ENCODE measurements at places on chromosomes 5 and 9.
A peak's percentile ranks its signal among the peaks of the same experiment; 100 is the strongest.

DNA sequence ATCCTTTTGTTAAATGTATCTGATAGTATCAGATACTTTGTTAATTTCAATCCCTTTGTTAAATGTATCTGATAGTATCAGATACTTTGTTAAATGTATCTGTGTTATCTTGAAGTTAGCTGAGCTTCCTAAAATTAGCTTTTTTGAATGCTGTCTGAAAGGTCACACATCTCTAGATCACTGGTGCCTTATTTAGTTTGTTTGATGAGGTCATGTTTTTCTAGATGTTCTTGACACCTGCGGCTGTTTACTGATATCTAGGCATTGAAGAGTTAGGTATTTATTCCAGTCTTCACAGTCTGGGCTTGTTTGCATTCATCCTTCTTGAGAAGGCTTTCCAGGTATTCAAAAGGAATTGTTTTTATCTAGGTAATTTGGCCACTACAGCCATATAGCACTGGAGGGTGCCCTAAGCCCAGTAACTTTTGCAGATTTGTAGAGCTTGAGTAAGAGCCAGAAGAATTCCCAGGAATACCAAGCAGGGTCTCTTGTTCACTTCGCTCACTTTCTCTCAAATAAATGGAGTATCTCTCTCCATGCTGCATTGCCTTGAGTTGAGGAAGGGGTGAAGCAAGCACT is 435.4 kb upstream of the GRAMD2B start:
- no peak for DNase-seq

DNA sequence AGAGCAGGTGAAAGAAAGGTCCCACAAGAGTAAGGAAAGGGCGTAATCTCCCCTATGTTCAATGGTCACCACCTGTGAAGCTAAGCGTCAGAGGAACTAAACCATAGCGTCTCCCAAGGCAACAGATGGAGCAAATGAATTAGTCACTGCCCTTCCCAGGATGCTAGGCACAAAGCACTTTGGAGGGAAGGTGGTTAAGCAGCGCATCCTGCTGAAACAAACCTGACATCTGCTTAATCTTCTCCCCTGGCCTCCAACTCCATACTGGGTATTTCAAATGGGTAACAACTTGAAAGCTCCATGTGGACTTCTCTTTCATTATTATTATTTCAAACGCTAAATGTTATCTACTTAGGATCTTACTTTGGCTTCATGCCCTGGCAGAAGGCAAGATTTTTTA is 227.3 kb downstream of the MLLT3 start:
- DNase-seq: peak; percentile 89

- no peak for DNase-seq
Observed at GRCh38 chr5:89241186-89241585, 358.2 kb upstream of the MEF2C start.

DNA sequence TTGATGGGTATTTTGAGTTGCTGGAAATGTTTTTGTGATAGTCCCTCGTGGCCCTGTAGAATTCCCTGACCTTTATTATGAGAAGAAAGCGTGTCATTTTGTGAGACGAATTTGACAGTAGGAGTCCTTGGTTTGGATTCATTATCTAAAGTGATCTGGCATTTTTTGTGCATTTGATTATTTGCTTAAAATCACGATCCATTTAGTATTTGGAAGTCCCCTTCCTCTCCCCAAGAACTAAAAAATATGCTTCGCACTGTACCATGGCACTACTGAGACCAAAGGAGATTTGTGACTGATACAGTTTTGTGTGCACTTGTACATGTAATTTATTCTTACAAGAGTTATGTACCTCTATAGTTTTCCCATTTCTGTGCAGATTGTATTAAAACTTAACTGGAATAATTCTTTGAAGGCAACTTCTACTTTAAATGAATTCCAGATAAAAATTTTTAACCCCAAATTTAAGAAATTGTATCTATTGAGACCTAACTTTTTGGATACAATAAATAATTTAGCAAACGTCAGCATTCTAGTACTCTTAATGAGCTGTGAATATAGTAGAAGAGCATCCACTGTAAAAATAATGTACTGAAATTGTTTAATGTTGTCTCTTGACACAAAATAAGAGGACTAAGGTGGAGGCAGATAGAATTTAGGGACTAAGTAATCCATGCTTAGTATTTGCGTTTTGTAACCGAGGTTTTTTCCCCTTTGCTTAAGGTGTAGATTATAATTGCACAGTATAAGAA is 2.1 kb downstream of the MAP3K1 start:
- DNase-seq: no peak

DNA sequence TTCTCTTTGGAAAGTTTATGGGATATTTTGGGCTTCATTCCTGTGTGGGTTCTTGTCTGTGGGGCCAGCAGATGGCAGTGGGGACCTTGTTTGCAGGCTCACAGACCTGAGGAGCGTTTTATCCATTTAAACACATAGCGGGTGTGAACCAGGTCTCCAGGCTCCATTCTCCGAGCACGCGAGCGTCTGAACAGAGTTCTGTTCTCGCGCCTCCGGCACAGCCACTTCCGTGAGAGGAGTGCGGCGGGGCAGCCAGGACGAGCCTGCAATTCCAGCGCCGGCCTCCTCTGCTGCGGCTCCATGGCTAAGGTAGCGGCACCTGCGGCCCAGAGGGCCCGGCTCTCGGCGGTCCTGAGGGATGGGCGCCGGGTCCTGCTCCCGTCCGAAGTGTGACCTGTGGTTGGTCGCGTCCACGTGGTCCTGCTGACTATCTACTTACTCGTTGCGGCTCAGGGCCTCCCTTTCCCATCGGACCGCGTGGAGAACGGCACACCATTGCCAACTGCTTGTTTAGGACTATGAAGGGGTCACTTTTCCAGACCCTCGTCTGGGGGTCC is 7.3 kb downstream of the NRARP start:
- no peak for DNase-seq

GRCh38 chr9:121282277-121283079 is 14.5 kb downstream of the GSN start:
- DNase-seq: peak; percentile 33

GRCh38 chr5:174426388-174426787 is 298.0 kb upstream of the MSX2 start:
- no peak for DNase-seq

- no peak for DNase-seq
Observed at GRCh38 chr9:92992549-92992948, 45.2 kb downstream of the FGD3 start.

GRCh38 chr5:1511048-1511447 is 12.7 kb downstream of the LPCAT1 start:
- DNase-seq: no peak

GRCh38 chr9:109919736-109920408 is 139.9 kb downstream of the PALM2AKAP2 start:
- DNase-seq: no peak

- DNase-seq: no peak
Observed at GRCh38 chr9:84788803-84789462, 119.4 kb downstream of the NTRK2 start.

- DNase-seq: no peak
Observed at GRCh38 chr5:123289210-123289609, 134.0 kb downstream of the CEP120 start.

DNA sequence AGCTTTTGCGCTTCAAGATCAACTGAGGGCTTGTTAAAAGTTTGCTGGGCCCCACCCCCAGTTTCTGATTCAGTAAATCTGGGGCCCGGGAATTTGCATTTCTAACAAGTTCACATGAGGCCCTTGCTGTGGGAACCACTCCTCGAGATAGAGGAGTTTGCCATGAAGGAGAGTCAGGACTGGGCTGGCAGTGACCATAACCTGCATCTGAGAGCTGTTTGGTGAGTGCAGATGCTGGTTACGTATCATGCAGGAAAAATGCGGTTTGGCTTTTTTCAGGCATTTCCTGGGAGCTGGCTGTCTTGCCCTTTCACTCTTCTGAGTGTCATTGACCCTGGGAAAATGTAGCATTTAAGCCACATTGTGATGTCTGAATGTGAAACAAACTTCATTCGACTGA is 9.4 kb upstream of the ANGPTL2 start:
- DNase-seq: no peak

- peak; percentile 30 for DNase-seq
Observed at GRCh38 chr5:121199216-121199999, 652.3 kb upstream of the FTMT start.

- no peak for DNase-seq
Observed at GRCh38 chr5:43773478-43773844, 170.5 kb downstream of the NNT start.

DNA sequence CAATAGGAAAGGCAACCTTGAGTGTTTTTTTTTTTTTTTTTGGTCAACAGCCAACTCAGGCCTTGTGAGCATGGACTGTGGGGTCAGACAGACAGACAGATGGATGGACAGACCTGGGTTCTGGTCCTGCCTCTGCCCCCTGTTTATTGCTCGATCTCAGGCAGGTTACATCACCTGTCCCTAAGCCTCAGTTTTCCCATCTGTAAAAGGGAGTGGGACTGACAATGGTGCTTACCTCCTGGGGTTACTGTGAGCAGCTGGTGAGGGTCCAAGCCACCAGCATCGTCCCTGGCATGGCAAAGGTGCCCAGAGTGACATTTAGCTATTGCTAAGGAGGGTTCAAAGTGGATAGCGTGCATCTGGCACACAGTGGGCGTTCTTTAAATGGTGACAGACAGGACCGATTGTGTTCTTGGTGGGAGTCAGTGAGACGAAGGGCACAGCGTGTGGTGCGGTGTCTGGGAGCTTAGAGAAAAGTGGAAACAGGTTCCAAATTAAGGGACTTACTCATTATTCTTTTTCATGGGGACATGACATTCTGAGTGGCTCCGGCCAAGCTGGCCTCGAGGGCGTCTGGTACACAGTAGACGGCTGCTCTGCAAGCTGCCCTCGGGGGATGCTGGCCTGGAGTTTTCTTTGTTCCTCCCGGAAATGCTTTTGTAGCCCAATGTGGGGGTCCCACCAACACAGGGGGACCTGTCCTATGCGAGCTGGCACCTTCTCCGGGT is 72.1 kb downstream of the COL27A1 start:
- no peak for DNase-seq

- DNase-seq: no peak
Observed at GRCh38 chr5:30099634-30100033, 1093.9 kb upstream of the CDH6 start.

DNA sequence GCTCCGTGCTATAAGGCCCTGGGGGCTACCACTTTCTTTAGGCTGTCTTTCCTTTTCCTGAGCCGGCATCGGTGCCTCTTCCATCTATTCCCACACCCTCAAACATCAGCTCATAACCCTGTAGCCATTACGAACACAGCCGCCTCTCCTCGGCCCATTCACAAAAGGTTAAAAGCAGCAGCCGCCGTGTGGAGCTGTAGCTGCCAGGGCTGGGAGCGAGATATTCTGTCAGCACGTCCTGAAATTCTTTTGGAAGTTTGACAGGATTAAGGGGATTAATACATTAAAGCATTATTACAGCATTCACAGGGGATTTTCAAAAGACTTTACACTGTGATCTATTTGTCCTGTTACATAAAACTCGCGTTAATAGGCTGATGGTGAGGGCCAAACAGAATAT is 428.2 kb downstream of the CDK5RAP2 start:
- no peak for DNase-seq

DNA sequence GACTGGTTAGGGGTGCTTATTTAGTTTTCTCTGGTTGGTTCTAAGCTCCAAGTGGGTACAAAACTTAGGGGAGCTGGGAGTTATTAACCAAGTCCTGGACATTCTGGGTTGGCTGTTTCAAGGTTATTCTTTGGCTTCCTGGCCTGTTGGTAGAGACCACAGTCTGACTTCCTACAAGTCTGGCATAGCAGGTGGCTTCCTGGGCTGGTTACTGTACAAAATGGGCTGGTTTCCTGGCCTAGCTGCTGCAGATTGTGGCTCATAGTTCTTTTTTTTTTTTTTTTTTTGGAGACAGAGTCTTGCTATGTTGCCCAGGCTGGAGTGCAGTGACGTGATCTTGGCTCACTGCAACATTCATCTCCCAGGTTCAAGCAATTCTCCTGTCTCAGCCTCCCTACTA is 46.3 kb upstream of the BARHL1 start:
- no peak for DNase-seq

GRCh38 chr9:34983209-34983608 is 6.3 kb upstream of the DNAJB5 start:
- no peak for DNase-seq

GRCh38 chr5:148509893-148510292 is 126.1 kb downstream of the FBXO38 start:
- DNase-seq: no peak

GRCh38 chr5:133232011-133232410 is 180.2 kb downstream of the HSPA4 start:
- no peak for DNase-seq

- peak; percentile 83 for DNase-seq
Observed at GRCh38 chr9:7777771-7778170, 21.8 kb downstream of the DMAC1 start.

- DNase-seq: no peak
Observed at GRCh38 chr5:372556-372995, 51.1 kb downstream of the AHRR start.

- peak; percentile 85 for DNase-seq
Observed at GRCh38 chr5:158275511-158275910, 416.6 kb upstream of the CLINT1 start.

DNA sequence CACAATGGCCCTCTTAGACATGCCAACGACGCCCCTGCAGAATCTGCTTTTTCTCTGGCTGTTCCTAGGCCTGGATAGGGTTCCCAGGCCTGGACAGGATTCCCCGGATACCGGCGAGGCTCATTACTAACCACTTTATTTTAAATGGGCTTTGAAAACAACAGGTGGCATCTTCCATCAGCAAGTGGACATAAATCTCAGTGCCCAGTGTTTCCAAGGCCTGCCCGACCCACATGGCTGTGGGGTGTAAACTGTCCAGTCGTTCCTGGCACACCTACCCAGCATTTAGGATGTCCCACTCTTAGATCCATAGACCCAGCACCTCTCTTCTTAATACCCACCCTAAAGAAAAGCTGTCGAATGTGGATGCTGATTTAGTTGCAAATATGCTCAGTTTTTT is 896 bp downstream of the CMBL start:
- DNase-seq: no peak

DNA sequence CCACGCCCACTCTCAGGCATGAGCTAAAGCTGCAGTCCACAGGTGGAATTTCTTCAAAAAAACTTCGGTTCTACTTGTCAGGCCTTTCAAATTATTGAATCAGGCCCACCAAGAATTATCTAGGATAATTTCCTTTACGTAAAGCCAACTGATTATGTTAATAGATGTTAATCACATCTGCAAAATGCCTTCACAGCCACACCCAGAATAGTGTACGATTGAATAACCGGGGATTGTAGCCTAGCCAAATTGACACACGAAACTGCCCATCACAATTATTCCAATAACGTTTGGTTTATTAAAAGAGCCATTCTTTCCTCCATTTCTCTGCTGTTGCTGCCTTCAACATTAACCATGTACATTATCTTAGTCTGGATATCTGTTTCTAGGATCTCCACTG is 148.7 kb downstream of the NR3C1 start:
- DNase-seq: no peak

GRCh38 chr5:116410336-116410890 is 164.2 kb downstream of the SEMA6A start:
- no peak for DNase-seq

DNA sequence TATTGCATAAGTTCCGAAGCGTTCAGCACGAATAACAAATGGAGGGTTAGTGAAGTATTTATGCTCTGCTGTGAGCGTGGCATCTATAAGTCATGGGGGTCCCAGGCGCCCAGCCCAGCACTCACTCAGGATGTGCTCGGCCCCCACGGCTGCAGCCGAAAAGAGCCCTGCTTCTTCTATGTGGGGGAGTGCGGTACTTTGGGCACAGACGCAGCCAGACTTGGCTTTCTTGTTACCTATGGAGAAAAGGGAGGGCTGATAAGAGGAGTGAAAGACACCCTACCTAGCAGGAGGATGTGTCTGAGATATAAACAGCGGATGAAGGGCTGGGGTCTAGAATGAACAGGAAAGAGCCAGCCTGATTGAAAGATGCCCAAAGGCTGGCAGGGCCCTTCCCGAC is 51.4 kb downstream of the MRPL36 start:
- DNase-seq: no peak

GRCh38 chr5:157820593-157821252 is 38.2 kb downstream of the CLINT1 start:
- DNase-seq: peak; percentile 11

Measured in NCI-H446 treated with DMSO at 0.1 percent for 48 hours (cell line).